Subcutaneous preadipocyte (primary cell): ENCODE measurements at places on chromosomes 11 and 22. TPM values are rescaled to one million over a fixed set of nuclear protein-coding genes. Genes with fewer than 3 reads are reported as not detected.

Gene CNGA4
- 0.37 TPM in 1 of 2 replicates, not detected in the other for total RNA-seq

Gene ADORA2A
- total RNA-seq, result 1.1 and 4.1 TPM in 2 replicates

Gene CACNA1I
- under 0.01 TPM in 1 of 2 replicates, not detected in the other for total RNA-seq

Gene ACRV1
- not detected in 2 replicates for total RNA-seq

Gene ASRGL1
- total RNA-seq, result not detected in 2 replicates
